ENCODE measurements at places on chromosomes 6 and 20.
A peak's percentile ranks its signal among the peaks of the same experiment; 100 is the strongest.

DNA sequence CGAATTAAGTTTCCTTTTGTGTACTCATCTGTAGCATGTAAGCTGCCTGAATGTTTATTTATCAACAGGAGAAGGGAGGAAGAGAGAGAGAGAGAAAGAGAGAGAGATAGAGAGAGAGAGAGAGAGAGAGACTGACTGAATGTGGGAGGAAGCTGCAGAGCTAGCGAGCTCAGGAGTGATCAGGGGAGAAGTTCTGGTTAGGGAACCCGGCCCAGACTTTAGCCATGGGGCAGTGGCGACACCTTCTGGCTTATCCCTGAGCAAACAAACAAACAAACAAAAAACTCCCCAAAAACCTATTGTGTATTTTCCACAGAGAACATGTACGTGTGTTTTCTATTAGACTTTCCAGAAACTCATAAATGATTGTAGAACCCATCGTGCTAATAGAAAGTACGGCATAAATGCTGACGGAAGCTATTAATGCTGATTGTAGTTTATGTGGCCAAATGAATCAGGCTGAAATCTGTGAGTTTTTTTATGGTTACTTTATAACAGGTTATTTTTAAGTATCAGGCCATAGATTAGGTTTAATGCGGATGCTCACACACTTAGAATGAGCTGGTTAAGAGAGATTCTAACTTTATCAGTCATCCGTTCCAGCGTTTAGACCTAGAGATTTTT is 92.8 kb downstream of the CLIC5 start:
- DNase-seq = peak; percentile 55

DNA sequence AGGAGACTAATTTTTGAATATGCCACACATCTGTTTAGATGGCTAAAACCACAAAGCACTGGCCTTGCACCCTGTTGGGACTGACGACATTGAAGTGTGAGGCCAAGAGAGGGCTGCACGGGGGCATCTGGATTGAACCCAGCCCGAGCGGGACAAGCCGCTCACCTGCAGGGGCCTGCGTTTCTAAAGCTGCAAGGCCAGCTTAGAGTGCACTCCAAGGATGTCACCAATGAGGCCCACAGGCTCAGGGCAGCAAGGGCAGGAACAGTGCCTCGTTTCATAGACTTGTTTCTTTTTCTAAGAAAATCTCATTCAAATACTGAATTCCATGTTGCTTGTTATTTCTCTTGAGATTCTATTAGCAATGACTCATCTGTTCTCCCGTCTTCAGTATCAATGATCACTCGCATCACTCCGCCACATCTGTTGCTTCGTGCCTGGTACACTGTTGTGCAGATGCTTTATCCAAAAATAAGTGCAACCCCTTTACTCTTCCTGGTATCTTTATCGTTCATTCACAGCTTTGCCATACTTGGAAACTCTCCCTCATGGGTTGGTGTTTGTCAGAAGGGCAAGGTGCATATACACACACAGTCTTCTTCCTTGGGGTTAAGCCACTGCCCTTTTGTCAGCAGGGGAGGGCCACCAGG is 120.1 kb downstream of the IRF4 start:
- no peak for DNase-seq

DNA sequence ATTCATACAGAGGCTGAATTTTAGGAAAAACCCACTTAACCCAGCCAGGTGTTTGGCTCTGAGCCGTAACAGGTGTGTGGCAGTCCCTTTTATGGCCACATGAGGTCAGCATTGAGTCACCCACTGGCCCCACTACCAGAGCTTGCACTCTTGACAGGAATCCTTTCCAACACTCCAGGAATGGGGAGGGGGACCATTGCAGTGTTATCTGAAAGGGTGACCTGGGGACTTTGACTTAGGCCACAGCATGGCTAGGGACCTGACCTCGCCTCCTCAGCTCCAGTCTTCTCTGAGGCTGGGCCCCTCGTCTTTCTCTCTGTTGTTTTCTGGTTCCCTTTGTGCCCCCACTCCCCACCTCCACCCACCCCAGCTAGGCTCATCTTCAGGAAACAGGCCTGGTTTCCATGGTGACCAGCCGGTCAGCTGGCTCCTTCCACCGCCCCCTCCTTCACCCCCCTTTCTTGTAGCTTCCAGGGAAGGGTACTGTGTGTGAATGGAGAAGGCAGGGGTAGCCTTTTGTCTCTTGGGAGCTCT is 2.1 kb upstream of the TMEM151B start:
- peak; percentile 61 for DNase-seq

- no peak for DNase-seq
These were observed 125.1 kb downstream of the LY86 start for GRCh38 chr6:6713657-6714056.

DNA sequence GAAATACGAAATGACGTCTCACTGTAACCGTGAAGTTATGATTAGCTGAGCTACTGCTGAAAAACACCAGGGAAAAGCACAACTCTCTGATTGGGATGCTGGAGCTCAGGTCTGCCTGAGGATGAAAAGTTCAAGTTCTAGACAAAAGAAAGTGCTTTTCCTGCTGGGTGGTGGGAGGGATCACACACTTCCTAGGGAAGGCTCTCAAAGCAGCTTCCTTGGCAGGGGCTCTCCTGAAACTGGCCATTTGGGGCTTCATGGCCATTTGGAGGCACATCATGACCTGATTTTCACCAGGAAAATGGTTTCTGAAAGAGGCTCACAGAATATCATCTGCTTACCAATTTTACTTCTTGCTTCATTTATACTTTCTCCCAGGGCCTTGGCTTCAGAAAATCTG is 97.1 kb upstream of the KCNK16 start:
- no peak for DNase-seq

DNA sequence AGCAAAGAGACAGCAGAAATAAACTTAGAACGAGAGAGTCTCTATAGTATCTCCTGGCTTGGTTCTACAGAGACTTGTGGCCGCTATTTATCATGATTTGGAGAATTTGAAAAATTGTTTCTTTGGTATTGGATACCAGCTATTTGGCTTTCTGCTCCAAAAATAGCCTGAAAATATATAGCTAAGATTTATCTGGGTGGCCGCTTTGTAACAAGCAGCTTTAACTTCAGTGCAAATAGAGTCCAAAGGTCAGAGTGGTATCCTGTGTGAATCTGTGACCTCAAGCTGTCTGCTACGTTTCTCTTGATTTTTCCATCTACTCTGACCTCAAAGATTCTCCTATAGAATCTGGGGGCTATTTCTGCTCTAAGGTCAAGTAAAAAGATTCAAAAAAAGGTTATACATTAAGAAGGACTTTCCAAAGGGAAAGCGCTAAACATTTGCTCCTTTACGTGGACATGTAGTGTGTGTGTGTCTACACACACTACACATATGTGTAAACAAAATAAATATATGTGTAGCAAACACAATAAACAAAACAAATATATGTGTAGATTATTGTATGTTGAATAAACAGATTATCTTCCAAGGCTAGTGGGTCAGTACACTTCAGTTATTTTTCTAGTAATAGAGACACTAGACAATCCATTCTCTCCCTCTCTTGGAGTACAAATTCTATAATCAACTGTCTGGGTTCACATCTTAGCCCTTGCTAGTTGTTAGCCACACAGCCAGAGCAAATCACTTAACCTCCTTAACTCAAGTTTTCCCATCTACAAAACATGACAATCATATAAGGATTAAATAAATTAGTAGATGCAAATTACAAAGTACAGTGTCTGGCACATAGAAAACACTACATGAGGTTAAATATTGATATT is 40.8 kb downstream of the CHD6 start:
- DNase-seq = no peak

DNA sequence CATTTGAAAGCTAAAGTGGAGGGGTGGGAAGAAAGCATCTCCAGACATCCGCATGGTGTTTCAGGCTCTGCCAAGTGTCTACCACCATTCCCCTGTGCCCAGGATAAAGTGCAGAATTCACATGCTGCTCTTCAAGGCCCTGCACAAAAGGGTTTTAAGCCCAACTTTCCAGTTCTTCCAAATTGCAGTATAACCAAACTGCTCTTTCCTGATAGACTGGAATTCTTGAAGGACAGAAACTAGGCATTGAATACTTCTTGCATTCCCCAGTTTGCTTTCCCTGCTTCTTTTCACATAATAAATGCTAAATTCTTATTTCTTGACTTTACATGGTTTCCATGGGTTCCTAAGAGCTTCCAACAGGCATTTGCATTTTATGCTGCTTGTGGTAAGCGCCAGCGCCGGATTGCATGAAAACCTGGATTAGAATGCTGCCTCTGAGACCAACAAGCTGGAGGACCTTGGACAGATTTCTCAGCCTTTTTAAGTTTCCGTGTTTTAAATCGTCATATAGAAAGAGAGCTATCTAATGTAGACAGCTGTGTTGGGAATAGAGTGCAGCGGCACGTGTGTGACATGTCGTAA is 7.9 kb downstream of the SOX4 start:
- no peak for DNase-seq

DNA sequence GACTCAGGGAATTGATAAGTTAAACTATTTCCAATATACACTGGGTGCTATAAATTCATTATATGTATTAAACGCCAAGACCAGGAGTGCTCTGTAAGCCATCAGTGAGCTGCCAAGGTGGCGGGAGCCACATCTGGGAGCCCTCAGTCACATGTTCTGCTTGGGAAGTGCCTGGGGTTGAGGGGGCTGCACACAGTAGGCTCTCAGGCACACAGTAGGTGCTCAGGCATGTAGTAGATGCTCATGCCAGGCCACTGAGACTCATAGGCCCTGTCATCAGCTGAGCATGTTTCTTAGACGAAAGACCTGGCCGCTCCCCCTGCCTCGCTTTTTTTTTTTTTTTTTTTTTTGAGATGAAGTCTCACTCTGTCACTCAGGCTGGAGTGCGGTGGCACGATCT is 83.3 kb upstream of the BHLHE23 start:
- DNase-seq = no peak

GRCh38 chr20:50264534-50265145 is 74.0 kb downstream of the CEBPB start:
- DNase-seq = no peak

DNA sequence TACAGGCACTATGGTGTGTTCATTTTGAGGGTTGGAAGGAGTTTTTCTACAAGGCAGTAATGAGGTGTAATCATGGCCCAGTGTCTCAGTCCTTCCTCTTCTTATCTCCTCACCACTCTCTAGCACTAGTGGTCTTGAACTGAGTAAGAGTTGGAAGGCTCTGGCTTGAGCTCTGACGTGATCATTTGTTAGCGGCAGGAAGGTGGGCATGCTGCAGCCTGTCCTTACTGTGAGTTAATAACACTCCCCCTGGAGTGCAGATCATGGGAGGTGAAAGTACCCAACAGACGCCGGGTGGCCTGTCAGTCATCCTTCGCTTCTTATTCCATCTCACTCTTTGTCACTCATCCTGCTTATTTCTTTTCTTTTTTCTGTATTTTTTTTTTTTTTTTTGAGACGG is 356.9 kb downstream of the CDKAL1 start:
- no peak for DNase-seq

DNA sequence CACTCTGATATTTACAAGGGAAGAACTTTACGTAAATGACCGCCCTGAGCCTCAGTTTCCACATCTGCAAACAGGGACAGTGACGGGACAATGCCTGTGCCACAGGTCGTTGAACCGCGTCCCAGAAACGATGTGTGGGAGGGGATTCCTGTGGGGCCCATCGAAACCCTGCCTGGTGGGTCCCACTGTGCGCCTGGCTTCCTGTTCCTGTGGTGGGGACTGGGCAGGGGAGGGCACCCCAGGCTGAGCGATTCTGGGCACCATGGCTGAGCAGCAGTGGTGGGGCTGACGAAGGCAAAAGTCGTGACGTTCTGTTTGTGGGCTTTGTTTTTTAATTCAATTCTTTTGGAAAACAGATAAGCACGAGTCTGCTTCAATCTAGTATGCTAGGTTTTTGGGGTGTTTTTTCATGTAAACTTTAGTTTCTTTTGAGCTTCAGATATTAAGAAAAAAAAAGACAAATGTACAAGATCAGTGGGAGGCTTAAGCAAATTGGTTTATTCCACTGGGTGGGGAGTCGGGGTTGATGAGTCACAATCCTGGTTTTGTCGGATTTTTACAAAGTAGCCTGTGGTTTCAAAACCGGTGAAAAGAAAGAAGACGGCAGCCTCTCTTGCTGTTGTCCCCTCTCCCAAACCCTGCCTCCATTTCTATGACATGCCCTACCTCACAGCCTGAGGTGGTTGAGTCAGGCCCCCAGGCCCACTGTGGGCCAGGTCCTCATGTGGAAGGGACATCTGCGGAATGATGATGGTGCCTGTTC is 40.4 kb downstream of the GNAS-AS1 start:
- no peak for DNase-seq

GRCh38 chr20:41426086-41426830 is 59.6 kb upstream of the EMILIN3 start:
- no peak for DNase-seq

DNA sequence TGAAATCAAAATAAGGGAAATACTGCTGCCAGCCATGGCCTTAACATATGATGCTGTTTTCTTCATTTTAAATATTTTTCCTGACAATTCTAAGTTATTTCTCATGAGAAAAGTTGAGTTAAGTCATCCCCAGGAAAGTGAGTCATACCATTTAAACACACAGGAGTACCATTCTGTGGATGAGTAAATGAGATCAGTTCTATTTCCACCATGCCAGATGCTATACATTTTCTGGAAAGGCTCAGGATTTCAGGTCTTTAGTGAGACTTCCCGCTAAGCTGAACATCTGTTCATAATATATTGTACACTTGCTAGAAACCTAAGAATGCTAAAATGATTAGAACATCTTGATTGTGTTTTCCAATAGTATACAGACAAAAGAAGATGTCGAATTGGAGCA is 256.2 kb upstream of the MANEA start:
- no peak for DNase-seq

- no peak for DNase-seq
These were observed 1017.4 kb upstream of the MANEA start for GRCh38 chr6:94559829-94560537.

GRCh38 chr20:17936761-17937732 is 31.5 kb downstream of the SNX5 start:
- DNase-seq = no peak

- peak; percentile 20 for DNase-seq
These were observed 1099.6 kb upstream of the GJE1 start for GRCh38 chr6:141033101-141033500.

DNA sequence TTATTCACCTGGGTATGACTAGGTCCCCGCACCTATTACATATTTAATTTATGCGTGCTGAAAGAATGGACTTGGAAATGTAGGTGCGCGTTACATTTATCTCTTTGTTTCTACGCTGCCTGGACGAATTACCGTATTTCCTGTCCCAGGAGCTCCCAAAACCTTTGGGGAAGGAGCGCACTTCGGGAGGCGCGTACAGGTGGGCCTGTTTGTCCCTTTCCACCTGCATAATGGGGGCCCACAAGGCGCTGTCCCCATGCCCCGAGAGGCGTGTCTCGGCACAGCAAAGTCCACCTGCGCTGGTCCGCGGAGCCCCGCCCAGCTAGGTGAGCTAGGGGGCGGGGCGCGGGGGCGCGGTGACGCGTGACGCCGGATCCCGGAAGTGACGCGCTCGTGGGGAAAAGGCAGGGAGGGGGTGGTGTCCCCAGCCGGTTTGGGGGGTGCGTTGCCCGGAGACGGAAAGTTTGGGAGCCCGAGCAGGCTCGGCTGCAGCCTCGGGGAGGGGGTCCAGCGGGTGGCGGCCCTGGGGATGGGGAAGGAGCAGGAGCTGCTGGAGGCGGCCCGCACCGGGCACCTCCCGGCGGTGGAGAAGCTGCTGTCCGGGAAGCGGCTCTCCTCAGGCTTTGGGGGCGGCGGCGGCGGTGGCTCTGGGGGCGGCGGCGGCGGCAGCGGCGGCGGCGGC is at the start of gene ANKS1A:
TSS of gene ANKS1A (plus strand) at position 382 of the 682 bp plus-strand sequence. CDS start at position 530, 148 bp downstream.
- DNase-seq = peak; percentile 90

- DNase-seq = no peak
These were observed 32.7 kb downstream of the CD109 start for GRCh38 chr6:73728548-73729205.
